ENCODE measurements at places on chromosomes 1 and 21.
A peak's percentile ranks its signal among the peaks of the same experiment; 100 is the strongest.

DNA sequence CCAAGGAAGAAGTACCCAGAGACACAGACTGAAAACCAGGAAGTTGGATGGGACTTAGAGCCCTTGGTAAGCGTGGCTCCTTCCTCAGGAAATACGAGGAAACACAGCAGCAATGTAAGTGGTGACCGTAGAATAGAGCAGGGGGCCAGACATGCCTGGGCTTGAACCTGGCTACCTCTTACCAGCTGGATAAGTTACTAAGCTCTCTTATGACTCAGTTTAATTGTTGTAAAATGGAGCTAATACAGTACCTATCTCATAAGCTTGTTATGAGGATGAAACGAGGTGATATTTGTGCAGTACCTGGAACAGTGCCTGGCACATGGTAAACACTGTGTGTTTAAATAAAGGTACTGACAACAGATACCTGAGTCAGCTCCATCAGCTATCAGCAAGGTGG, 19.2 kb downstream of the EBNA1BP2 start:
- no peak for DNase-seq

- no peak for DNase-seq
Measured at GRCh38 chr1:237811633-237812032, 79.1 kb downstream of the ZP4 start.

- DNase-seq = peak; percentile 70
Measured at GRCh38 chr1:192809307-192810252, 741 bp downstream of the RGS2 start.

DNA sequence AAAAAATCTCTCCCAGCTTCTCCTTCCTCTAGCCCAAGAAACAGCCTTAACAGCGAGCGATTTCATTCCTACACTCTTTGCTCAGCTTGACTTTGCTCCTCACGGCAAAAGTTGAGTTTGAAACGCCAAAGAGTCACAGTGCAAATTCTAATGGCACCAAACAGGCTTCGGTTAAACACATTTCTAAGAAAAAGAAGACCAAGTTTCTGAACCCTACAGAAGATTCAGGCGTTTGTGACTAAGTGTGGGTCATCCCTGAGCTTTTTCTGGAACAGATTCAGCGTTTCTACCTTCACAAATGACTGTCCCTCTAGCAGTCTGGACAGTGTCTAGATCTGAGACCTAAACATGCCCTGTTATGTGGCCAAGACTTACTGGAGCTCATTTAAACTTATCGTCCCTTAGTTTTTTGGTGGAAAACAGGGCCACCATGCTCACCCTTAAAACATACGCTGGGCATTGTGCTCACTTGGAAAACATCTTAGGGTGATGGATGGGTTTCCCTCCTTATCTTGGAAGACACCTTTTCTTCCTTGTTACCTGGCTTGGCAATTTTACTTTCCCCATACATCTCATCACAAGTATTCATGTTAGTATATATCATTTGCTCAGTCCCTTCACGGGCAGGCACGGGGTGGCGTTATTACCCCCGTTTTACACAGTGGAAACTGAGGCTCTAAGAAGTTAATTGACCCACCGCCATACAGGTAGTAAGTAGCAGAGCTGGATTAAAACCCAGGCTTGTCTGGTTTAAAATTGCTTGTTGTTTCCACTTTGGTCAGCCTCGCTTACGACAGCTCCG, 1.0 kb downstream of the C1orf198 start:
- peak; percentile 6 for DNase-seq

DNA sequence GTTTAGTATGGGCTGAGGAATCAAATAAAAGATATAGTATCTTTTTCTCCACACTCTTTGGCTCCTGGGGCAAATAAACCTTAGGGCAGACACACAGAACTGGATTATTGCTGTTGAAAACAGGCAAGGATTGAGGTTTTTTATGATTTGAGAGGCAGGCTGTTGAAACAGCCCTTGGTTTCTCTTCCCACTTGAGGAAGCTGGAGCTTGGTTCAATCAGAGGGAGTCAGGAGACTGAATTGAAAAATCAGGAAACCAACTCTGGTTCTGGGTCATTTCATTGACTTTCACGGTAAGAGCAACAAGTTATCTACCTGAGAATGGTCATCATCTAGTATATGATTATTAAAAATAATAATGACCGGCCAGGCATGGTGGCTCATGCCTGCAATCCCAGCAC, 108.4 kb downstream of the CNIH3 start:
- no peak for DNase-seq

- DNase-seq = no peak
Measured at GRCh38 chr1:207752456-207752998, 673 bp downstream of the CD46 start.

DNA sequence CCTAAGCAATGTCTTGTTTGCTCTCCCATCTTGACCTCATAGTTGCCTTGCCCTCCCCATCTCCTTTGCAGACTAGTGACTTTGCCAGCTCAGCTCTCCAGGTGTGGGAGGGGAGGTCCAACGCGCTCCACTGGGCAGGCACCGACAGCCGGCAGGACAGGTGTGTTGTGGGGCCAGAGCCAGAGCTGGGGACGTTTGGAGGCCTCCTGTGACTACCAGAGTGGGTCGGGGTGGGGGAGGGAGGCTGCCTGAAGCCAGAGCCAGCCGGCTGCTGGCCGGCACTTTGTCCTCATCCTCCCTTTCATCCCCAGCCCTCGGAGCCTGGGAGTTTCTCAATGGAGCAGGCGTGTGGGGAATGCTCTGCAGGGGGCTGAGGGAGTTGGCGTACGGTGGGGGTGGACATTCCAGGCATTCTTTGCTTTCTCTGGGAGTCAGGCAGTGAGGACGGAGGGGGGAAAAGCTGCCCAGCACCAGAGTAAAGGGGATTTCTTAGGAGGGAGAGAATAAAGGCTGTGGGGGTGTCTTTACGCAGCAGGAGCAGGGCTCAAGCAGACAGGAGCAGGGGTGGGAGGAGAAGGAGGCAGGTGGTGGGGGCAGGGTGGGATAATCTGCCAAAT, 20.2 kb downstream of the NUAK2 start:
- DNase-seq = no peak

DNA sequence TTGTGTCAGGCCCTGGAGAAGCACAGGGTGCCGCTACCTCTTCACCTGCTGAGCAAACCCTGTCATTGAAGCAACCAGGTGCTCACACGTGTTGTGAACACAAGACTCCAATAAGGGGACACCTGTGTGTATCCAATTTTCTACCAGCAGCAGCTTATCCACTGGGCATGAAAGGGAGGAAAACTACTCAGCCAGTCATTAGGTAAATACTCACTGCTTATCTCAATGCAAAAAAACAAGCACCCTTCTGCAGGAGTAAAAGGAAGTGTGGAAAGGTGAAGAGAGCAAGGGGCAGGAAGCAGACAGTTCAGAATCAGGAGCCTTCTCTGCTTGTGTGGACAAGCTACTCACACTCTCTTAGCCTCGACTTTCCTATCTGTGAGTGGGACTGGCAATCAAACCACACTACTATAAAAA, 148.9 kb downstream of the ETS2 start:
- no peak for DNase-seq

GRCh38 chr1:112188611-112189010, 199.1 kb upstream of the KCND3 start:
- no peak for DNase-seq

DNA sequence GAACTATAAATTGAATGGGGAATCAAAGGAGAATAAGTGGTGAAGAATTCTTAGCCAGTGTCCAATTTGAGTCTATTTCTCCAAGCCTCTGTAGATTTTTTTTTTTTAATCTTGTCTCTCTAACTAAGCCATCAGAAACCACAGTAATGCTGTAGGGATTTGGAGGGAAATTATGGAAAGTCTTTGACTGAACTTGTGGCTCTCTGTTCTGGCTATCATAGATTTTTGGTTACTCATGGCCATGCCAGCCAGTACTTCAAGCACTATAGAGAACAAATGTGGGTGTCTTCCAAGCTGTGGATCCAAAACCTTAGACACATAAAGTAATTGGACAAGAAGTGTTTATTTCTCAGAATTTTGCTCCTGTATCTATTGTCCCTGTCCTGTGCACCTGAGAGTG, 147.9 kb downstream of the LRRC40 start:
- DNase-seq = no peak

DNA sequence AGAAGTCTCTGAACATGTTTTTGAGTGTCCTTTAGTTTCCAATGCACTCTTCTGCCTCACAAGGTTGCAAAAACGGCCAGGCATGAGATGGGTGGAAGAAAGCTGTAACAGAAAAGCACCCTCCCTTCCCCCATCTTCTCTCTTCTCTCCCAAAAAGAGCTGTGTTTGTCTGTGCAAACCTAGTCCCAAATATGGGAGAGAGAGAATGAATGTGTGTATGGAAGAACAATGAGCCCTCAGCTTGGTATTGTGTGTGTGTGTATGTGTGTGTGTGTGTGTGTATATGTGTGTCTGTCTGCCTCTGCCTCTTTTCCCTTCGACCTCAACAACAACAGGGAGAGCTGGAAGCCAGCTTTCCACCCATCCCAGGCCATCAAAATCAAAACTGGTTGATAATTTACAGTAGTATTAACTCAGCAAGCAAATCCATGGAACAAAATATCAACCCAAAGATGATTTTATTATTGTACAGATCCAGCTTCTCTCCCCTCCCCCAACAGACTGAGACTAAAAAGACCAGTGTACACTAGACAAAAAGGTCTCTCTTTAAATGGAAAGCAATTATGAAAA, 1.8 kb downstream of the RERE start:
- DNase-seq = peak; percentile 8

All from naive thymus-derived CD4-positive, alpha-beta T cell (primary cell).